Activated CD4-positive, alpha-beta T cell treated with anti-CD3 and anti-CD28 coated beads for 4 hours (primary cell): ENCODE measurements at places on chromosomes 2 and 18.

DNA sequence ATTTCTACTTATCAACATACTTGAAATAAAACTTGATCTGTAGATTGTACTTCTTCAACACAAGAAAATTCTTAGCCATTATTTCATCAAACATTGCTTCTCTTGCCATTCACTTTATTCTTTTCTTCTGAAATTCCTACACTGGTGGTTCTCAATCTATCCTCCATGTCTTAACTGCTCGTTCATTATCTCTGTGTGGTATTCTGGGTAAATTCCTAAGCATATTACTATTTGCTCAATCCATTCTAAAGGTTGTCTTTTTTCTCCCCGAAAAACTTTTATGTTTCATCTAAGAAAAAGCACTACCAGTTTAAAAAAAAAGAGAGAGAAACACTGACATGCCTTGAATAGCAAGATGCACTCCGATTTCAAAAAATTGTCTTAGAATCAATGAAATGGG is 18.0 kb downstream of the SP3 start:
- no peak for DNase-seq

- DNase-seq = no peak
These were observed 240.8 kb downstream of the BCL11A start for GRCh38 chr2:60312618-60313017.

DNA sequence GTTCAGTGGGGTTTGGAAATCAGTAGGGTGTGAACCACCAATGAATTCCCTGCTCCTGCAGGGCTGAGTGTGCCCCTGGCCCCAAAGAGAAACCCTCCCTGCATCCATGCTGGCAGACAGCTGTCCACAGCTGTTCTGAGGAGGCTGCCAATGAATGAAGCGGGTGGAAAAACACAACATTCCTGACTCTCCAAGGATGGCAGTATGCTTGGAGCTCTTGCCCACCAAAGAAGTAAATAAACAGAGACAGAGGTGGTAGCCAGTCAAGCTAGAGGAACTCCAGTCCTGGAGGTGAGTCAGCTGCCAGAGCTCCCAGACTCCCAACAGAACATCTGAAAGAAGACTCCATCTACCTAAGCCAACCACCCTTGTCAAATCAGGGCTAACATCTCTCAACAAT is 6.2 kb downstream of the ZBTB7C start:
- DNase-seq = no peak

- DNase-seq = no peak
These were observed 32.0 kb upstream of the SKOR2 start for GRCh38 chr18:47283476-47283875.

DNA sequence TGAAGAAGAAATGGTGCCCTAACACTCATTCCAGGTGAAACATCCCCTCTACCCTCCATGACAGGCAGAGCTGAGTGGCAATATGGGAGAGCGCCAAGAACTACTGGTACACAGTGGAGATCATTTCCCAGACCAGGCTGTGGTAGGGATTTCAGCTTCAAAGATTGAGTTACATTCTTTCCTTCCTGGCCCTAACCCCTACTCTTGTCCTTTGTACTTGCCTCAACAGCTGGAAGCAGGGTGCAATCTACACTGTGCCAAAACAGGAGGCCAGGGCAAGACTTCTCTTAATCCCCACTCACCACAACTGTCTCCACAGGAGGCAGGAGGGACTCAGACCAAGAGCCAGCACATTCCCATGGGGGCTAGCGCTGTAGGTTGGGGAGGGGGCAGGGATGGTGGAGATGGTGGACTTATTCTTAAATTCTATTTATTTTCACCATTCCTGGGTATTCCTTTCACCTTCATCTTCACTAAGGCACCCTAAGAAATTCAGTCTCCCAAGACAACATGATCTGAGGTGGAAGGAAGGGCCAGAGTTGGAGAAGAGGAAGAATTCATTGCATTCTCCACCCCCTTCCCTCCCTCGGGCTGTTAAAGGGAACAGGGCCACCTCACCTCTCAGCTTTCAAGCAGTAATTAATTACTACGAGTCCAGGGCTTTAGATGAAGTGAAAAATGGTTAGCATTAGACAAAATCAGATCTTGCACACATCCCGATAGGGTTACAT is 65.9 kb downstream of the AAK1 start:
- DNase-seq = no peak

DNA sequence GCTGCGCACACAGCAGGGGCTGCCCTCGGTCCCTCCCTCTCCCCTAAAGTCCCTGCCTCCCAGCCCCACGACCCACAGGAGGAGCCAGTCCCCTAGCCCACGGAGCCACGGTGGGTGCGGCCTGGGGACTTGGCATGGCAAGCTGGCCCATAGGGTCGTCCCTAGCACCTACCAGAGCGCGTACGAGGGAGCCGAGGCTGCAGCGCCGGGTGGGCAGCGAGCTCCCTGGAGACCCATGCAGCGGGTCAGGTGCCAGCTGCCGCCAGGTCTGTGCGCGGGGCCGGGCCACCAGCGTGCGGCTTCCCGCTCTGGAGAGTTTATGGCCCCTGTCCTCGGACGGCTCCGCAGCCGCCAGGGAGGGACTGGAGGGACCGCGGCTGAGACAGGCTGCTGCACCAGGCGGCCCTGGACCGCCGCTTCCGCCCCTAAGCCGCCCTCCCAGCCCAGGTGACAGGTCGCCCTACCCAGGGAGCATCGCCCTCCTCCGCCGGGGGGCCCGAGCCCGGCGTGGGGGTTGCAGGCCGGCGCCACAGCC is 273.6 kb downstream of the CCDC74A start:
- no peak for DNase-seq

DNA sequence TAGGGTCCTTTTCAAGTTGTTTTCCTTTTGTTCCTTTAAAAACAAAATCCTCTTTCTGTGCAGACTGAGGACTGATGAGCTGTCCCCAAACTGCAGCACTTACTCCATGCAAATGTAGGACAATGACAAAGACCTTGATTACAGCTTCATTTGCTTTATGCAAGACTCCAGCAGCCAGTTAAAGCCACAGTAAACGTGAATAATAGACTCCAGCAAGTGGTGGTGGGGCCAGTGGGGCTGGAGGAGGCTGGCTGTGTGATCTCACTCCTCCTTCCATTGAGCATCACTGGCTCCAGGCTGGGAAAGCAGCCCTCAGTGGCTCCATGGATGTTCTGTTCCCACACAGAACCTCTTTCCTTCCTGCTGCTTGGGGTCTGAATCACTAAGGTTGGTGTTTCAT is 306.0 kb upstream of the CELF4 start:
- DNase-seq = no peak

- no peak for DNase-seq
These were observed 12.8 kb upstream of the ZNF521 start for GRCh38 chr18:25364732-25365131.

GRCh38 chr18:41818381-41819355 is 136.4 kb upstream of the PIK3C3 start:
- no peak for DNase-seq

- no peak for DNase-seq
These were observed 11.6 kb upstream of the FAHD2A start for GRCh38 chr2:95390881-95391321.

- DNase-seq = no peak
These were observed 12.1 kb upstream of the CYBRD1 start for GRCh38 chr2:171509945-171510731.

DNA sequence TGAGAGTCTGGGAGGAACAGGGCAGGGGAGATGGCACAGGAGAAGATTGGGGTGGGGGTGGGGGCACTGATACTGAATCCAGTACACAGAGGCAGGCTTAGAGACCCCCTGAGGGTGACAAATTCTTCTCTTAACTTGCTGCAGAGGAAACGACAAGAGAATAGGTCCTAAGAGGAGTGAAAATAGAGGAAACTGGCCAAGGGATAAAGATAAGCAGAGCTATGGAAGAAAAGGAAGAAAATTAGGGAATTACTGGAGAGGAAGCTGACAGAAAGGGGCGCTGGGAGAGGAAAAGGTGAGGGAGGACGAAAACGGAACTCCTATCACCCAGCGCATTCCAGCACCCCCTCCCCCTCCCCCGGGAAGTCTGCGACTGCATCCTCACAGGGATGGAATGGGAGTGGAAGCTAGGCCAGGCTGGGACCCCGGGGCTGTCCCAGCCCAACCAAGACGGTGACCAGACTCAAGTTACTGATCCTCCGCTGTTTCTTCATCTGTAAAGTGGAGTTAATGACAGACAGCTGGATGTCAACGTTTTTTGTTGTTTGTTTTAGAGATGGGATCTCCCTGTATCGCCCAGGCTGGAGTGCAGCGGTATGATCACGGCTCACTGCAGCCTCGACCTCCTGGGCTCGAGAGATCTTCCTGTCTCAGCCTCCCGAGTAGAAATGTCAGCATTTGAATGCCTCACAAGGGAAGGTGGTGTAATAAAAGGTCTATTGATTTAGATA is 2.6 kb upstream of the EMX1 start:
- DNase-seq = no peak

- no peak for DNase-seq
These were observed 50.6 kb upstream of the GPC1 start for GRCh38 chr2:240384711-240385450.

GRCh38 chr2:75587954-75588587 is 27.3 kb upstream of the EVA1A start:
- DNase-seq = no peak

- DNase-seq = no peak
These were observed 29.1 kb downstream of the UXS1 start for GRCh38 chr2:106165029-106165428.

- DNase-seq = peak; percentile 20
These were observed 81.3 kb upstream of the PELI1 start for GRCh38 chr2:64225491-64225890.

- DNase-seq = no peak
These were observed 17.2 kb downstream of the KCTD18 start for GRCh38 chr2:200492656-200493055.

DNA sequence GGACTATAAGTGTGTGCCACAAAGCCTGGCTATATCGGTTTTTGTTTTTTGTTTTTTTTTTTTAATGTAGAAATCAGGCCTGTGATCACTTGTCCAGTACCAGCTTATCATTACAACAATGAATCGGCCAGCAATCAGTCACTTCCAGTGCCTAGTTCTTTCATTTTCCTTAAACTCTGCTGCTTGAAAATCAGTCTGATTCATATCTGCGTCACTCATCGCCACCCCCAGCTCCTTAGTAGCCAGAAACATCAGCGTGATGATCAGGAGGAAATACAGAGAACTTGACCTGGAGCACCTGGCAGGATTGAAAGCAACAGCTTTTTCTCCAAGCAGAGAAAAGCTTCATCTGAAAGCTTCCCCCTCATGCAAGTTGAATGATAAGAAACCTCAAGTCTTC is 75.4 kb downstream of the SPTBN1 start:
- no peak for DNase-seq

- DNase-seq = no peak
These were observed 55.4 kb upstream of the NCOA1 start for GRCh38 chr2:24435391-24436316.

GRCh38 chr2:11342551-11343367 is 1.7 kb downstream of the ROCK2 start:
- no peak for DNase-seq

GRCh38 chr2:46943881-46944798 is 28.5 kb upstream of the MCFD2 start:
- DNase-seq = peak; percentile 47

GRCh38 chr2:207734264-207734635 is 22.8 kb downstream of the CCNYL1 start:
- no peak for DNase-seq

- no peak for DNase-seq
These were observed 594 bp upstream of the NGEF start for GRCh38 chr2:233013650-233014049.

DNA sequence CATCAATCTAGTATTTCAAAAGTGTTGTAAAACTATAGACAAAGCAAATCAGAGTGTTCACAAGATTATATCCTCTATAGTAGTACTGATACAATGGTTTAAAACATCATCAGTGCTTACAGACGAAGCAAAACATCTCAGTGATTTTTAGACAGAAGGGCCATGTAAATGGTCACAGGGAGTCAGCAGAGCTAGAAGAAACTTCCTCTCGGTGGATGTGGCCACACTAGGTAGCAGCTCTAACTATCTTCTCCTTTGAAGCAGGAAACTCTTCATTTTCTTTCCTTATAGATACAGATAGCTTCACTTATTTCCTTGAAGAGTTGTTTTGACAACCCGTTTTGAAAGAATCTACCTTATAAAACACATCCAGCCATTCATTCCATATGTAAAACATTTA is 80.4 kb upstream of the CD226 start:
- DNase-seq = no peak

- no peak for DNase-seq
These were observed 428.2 kb upstream of the KCNH7 start for GRCh38 chr2:163266772-163267171.

DNA sequence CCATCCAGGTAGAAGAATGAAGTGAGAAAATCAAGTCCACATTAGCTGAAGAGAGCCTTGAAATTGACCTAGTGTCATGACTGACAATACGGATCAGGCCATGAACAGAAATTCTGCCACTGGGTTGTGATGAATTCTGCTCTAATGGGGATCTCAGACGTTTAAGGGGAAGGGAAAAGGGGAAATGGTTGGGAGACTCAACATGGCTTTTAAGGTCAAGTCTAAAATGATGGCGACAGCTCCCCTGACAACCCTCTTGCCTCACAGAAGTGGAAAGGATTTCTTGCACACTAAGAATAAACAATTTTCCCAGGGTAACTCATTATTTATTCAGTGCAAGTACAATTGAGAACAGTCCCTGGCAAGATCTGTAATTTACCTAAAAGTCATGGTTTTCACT is 302.5 kb upstream of the ACVR2A start:
- no peak for DNase-seq

DNA sequence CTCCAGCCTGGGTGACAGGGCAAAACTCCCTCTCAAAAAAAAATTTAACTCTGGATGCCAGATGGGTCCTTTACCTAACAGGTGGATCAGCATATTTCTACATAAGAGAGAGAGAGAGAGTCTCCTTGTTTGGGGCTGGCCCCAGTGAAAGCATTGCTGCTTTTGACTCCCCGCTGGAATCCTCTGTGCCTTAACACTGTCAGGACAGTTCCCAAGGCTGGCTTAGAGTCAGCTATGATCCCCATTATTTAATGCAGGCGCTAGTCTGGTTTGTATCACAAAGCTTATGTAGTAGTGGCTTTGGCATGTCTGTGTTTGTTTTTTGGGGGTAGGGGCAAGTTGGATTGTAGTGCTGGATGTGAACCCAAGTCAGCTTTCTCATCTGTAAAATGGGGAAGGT is 9.4 kb downstream of the INPP4A start:
- no peak for DNase-seq

DNA sequence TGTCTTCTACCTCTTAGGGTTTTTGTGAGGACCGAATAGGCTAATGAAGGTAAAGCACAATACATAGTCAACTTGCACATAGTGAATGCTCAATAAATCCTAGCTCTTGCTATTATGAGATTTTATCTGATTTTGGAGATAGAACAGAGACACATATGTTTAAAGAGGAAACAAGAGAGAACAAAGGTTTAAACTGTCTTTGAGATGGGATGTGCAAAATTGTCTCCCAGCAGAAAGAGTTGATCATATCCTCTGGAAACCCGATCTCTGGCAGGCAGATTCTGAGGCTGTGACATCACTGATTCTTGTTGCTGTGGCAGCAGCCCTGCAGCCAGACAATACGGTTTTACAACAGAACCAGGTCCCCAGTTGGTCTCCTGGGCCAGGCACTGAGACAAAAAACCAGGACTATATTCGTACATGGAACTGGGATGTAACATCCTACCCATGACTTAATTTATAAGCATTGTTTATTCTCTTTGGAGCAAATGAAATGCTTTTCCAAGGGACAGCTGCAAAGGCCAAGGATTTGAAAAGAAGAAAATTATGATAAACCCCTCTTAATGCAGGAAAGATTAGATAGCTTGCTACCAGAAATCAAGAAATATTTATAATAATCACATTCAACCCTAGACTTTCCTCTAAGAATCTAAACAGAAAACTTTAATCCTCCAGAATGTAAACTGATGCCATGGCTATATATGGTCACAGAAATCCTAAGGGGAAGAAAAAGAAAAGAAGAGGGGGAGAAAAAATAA is 80.2 kb downstream of the SLC8A1 start:
- no peak for DNase-seq
